ENCODE measurements at places on chromosomes 4 and X.

- no peak for DNase-seq
Observed at GRCh38 chr4:6771229-6771671, 11.3 kb upstream of the KIAA0232 start.

- DNase-seq, result no peak
Observed at GRCh38 chr4:172411149-172411548, 597.9 kb downstream of the GALNTL6 start.

DNA sequence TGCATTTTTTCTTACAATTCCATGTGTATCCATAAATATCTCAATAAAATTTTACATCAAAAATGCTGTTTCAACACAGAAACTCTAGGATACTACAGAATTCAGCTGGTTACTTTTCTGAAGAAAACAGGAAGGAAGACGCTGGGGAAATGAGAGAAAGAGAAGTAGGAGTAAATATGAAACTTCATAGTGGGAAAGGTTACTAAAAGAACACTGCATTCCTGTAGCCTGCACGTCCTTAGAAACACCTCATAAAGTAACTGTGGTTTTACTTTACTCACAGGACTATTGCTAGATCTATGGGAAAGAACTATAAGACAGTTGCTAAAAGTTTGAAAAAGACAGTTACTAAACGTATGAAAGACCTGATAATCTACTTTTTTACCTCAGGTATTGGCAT lies 23.1 kb downstream of the ATP11C start:
- no peak for DNase-seq

GRCh38 chr4:67638136-67638535 lies 62.8 kb downstream of the UBA6 start:
- no peak for DNase-seq

GRCh38 chrX:152905081-152905420 lies 7.2 kb downstream of the ZNF185 start:
- no peak for DNase-seq

- DNase-seq, result no peak
Observed at GRCh38 chr4:67465032-67465762, 80.1 kb downstream of the CENPC start.

Data from right forelimb (tissue), 1 donor.